ENCODE measurements at places on chromosomes 13 and 19. TPM values are rescaled to one million over a fixed set of nuclear protein-coding genes. Genes with fewer than 3 reads are reported as not detected.

DNA sequence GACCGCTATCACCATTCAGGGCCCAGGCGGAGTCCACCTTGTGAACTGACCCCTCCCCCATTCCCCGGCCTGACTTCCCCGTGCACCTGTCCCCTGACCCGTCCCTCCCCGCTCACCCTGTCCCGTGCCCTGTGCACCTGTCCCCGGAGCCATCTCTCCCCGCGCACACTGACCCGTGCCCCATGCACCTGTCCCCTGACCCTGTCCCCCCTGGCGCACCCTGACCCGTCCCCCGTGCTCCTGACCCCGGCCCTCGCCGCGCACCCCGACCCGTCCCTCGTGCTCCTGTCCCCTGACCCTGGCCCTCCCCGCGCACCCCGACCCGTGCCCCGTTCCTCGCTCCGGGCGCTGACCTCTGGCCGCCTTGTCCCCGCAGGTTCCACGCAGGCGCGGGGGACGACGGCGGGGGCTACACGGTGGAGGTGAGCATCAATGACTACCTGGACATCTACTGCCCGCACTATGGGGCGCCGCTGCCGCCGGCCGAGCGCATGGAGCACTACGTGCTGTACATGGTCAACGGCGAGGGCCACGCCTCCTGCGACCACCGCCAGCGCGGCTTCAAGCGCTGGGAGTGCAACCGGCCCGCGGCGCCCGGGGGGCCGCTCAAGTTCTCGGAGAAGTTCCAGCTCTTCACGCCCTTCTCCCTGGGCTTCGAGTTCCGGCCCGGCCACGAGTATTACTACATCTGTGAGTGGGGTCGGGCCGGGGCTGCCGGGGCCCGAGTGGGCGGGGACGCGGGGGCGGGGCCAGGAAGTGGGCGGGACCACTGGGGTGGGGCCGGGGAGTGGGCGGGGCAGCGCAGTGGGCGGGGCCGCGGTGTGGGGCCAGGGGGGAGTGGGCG lies 9.7 kb downstream of the EFNA2 start:
- H3K4me1 ChIP-seq: no peaks in the 10 kb centered on the region
- DNase-seq: no peak
- peaks cover 3% of the 10 kb centered on the region for H3K36me3 ChIP-seq

GRCh38 chr13:91211510-91211909 lies 136.0 kb upstream of the MIR17HG start:
- no peak overlapping the region for H3K27ac ChIP-seq
- H3K36me3 ChIP-seq: no peaks in the 10 kb centered on the region
- H3K4me1 ChIP-seq: peaks cover 1% of the 10 kb centered on the region
- H3K27me3 ChIP-seq: no peaks in the 10 kb centered on the region
- no peak for DNase-seq
- H3K4me3 ChIP-seq: no peak overlapping the region

- no peaks in the 10 kb centered on the region for H3K36me3 ChIP-seq
These were observed at the start of gene ZNF536 for GRCh38 chr19:30371960-30372824. Gene ZNF536 (plus strand): TSS chr19:30372384. CDS start chr19:30443563, 71,179 bp downstream.

- H3K4me3 ChIP-seq: no peak overlapping the region
- peaks cover 5% of the 10 kb centered on the region for H3K4me1 ChIP-seq
- no peak for DNase-seq
- H3K36me3 ChIP-seq: peaks cover 1% of the 10 kb centered on the region
- no peaks in the 10 kb centered on the region for H3K27me3 ChIP-seq
- no peak overlapping the region for H3K27ac ChIP-seq
These were observed 273.6 kb downstream of the DCT start for GRCh38 chr13:94205896-94206295.

DNA sequence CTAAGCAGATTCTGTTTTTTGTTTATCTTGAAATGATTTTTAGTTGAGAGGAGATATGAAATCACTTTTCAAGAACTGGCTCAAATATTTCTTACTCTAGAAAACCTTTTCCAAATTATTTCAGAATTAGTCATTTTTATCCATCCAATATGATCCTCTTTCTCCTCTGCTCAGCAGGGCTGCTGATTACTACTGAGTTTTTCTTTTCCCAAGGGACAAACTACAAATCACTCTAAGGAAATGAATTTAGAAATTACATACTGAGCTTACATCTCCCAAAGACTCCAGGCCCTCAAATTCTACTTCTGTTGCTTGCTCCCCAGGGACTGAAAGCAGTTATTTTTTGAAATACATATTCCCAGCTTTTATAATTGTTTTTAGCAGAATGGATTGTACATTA lies 87.4 kb upstream of the UFM1 start:
- no peak overlapping the region for H3K27ac ChIP-seq
- no peaks in the 10 kb centered on the region for H3K4me1 ChIP-seq
- no peak overlapping the region for H3K4me3 ChIP-seq
- H3K27me3 ChIP-seq: no peaks in the 10 kb centered on the region

GRCh38 chr19:46144756-46145155 lies 3.3 kb upstream of the IGFL2 start:
- H3K27me3 ChIP-seq: peaks cover 20% of the 10 kb centered on the region
- H3K36me3 ChIP-seq: no peaks in the 10 kb centered on the region
- H3K27ac ChIP-seq: no peak overlapping the region
- peaks cover 26% of the 10 kb centered on the region for H3K4me1 ChIP-seq
- DNase-seq: no peak

DNA sequence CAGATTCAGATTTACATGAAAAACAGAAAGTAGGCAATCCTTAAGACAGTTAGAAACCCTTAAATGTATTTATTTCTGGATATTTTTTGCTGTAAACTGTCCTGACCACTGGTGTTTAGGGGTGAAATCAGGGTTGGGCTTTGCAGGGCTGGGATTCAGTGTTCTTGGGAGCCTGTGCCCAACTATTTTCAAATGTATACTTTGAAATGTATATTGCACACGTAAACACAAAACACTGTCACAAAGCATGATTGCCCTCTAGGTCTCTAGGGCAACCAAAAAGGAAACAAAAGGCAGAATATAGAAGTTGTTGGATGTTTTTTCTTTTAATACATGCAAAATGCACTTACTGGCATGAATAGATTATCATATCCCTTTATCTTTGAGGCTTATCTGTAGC lies 1185.4 kb downstream of the DIAPH3 start:
- H3K27ac ChIP-seq: no peak overlapping the region
- H3K27me3 ChIP-seq: no peaks in the 10 kb centered on the region
- H3K4me1 ChIP-seq: peaks cover 2% of the 10 kb centered on the region
- peaks cover 3% of the 10 kb centered on the region for H3K36me3 ChIP-seq
- no peak overlapping the region for H3K4me3 ChIP-seq

GRCh38 chr13:28533441-28534166 lies 38.7 kb upstream of the FLT1 start:
- no peaks in the 10 kb centered on the region for H3K4me1 ChIP-seq
- peak overlapping the region; percentile 69 for H3K4me3 ChIP-seq
- H3K27me3 ChIP-seq: peaks cover 29% of the 10 kb centered on the region
- no peaks in the 10 kb centered on the region for H3K36me3 ChIP-seq

DNA sequence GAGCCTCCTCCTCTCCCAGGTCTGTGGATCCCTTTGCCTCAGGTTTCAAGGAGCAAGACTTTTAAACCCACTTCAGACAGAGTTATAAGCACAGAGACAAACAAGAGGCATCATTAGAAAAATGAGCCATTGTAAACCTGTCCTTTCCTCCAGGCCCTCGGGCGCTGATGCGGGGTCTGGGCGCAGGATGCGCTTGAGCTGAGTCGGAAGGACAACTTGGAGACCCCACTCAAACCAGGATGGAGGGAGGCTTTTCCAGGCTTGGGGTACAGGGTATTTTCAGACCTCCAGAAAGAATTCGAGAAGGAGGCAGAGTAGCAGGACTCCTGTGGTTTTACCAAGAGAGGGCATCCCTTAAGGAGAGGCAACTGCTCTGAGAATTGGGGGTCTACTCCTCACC lies 155.6 kb downstream of the NUFIP1 start:
- H3K36me3 ChIP-seq: peaks cover 2% of the 10 kb centered on the region
- H3K27me3 ChIP-seq: no peaks in the 10 kb centered on the region
- H3K4me3 ChIP-seq: no peak overlapping the region
- peaks cover 2% of the 10 kb centered on the region for H3K4me1 ChIP-seq
- no peak overlapping the region for H3K27ac ChIP-seq

- H3K4me3 ChIP-seq: no peak overlapping the region
- H3K27ac ChIP-seq: no peak overlapping the region
- no peaks in the 10 kb centered on the region for H3K4me1 ChIP-seq
- no peaks in the 10 kb centered on the region for H3K27me3 ChIP-seq
These were observed 7.8 kb downstream of the C19orf38 start for GRCh38 chr19:10855879-10856522.

DNA sequence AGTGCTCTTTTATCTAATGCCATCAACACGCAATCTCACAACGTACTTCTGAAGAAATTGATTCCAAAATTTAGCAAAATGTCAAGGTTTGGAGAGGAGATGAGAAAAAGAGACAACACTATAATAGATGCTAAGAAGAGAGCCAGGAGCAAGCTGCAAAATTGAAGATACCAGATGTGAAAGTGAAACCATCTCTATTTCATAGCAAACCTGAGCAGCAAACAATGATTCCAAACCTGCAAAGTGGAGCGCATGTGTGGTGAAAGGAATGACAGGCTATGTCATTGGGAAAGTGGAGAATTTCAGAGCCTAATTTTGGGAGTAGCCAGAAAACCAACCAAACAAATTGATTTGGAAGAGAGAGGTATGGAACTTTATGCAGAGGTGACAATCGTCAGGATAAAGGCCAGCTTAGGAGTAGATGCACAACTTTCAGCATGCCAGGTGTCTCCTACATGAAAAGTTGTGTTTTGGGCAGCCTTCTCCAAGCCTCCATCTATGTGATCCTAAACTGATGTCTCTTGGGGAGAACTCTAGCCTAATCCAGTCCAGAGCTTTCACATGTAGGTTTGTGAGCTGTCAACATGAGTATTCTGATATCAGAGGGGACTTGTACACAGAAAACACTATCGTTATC lies 158.4 kb upstream of the FNDC3A start:
- H3K27ac ChIP-seq: no peak overlapping the region
- H3K4me1 ChIP-seq: peaks cover 8% of the 10 kb centered on the region
- no peak overlapping the region for H3K4me3 ChIP-seq
- no peaks in the 10 kb centered on the region for H3K36me3 ChIP-seq
- peaks cover 6% of the 10 kb centered on the region for H3K27me3 ChIP-seq

DNA sequence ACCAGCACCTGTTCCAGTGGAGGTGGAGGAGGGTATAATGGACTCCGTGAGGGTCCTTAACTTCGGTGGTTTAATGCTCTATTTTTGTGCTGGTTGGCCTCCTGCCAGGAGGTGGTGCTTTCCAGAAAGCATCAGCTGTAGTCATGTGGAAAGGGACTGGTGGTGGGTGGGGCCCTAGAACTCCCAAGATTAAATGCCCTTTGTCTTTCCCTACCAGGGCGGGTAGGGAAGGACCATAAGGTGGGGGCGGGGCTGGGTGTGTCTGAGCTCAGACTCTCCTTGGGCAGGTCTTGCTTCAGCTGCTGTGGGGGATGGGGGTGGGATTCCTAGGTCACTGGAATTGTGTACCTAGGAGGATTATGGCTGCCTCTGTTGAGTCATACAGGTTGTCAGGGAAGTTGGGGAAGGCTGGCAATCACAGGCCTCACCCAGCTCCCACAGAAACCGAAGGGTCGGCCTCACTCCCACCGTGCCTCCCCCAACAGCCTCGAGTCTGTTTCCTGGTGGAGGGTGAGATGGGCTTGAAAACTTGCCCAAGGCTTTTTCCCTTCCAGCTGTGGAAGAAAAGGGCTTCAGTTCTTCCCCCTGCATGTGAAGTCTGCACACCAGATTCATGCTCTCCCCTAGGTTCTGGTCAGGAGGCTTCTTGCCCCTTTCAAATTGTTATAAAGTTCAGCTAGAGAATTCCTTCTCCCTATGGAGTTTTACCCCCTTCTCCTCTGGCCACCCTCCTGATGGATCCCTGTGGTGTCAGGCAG lies 60.3 kb upstream of the CLDN10 start:
- DNase-seq: no peak
- H3K4me3 ChIP-seq: no peak overlapping the region
- no peaks in the 10 kb centered on the region for H3K4me1 ChIP-seq
- no peak overlapping the region for H3K27ac ChIP-seq
- H3K27me3 ChIP-seq: no peaks in the 10 kb centered on the region

- H3K36me3 ChIP-seq: peaks cover 5% of the 10 kb centered on the region
- H3K27ac ChIP-seq: no peak overlapping the region
- no peaks in the 10 kb centered on the region for H3K4me1 ChIP-seq
- no peak overlapping the region for H3K4me3 ChIP-seq
These were observed 33.0 kb upstream of the TSC22D1 start for GRCh38 chr13:44609137-44609536.

DNA sequence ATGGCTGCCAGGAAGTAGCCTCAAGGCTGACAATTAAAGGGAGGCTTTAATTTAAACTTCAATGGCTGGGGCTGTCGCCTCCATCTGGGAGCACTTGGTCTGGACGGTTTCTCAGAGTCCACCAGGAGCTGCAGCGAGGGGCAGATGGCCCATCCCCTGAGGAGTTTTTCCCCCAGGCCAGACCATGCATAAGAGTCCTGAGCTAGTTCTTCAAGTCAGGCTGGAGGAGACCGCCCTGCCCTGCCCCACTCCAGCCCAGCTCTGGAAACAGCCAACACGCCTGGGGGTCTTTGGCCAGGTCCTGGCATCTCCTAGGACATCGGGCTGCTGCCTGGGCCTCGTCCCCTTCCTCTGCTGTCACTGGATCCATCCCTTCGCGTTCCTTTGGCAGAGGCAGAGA lies 5.3 kb upstream of the ACTN4 start:
- no peaks in the 10 kb centered on the region for H3K36me3 ChIP-seq
- no peak for DNase-seq
- H3K4me3 ChIP-seq: no peak overlapping the region
- H3K27ac ChIP-seq: no peak overlapping the region
- peaks cover 4% of the 10 kb centered on the region for H3K4me1 ChIP-seq
- H3K27me3 ChIP-seq: no peaks in the 10 kb centered on the region

GRCh38 chr19:18784786-18785120 lies 6.4 kb downstream of the COMP start:
- H3K27me3 ChIP-seq: peaks cover 51% of the 10 kb centered on the region
- DNase-seq: no peak
- no peaks in the 10 kb centered on the region for H3K36me3 ChIP-seq
- peaks cover 4% of the 10 kb centered on the region for H3K4me1 ChIP-seq
- no peak overlapping the region for H3K27ac ChIP-seq

DNA sequence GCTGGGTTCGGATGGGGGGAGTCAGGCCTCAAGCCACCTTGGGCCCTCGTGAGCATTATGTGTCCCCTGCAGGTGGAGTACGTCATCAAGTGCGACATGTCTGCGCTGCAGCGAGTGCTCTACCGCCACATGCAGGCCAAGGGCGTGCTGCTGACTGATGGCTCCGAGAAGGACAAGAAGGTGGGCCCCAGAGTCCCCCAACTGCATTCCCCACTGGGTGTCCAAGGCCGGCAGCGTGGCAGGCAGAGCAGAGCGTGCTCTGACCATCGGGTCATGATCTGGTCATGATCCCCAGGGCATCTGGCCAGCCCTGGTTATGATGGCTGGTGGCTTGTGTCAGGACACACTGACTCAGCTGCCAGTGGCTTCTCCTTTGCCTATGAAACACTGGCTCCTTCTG lies 63.4 kb downstream of the SMARCA4 start:
- DNase-seq: no peak
- H3K27me3 ChIP-seq: no peaks in the 10 kb centered on the region
- H3K4me1 ChIP-seq: no peaks in the 10 kb centered on the region
- H3K4me3 ChIP-seq: no peak overlapping the region

- H3K27ac ChIP-seq: peak overlapping the region; percentile 23
- no peaks in the 10 kb centered on the region for H3K4me1 ChIP-seq
- no peak for DNase-seq
- H3K36me3 ChIP-seq: peaks cover 4% of the 10 kb centered on the region
These were observed 54.2 kb downstream of the KDM4B start for GRCh38 chr19:5023128-5023571.

Gene FGF21
- total RNA-seq: not detected

Gene BTBD2
- total RNA-seq: 125 TPM

Gene DYRK1B
- 90.7 TPM for total RNA-seq

Gene PODNL1
- not detected for total RNA-seq

Gene ZNF304
- total RNA-seq: 11.8 TPM

Data from progenitor cell of endocrine pancreas (in vitro differentiated cells).